GM12892 (cell line): ENCODE measurements at places on chromosomes 13 and 19.

DNA sequence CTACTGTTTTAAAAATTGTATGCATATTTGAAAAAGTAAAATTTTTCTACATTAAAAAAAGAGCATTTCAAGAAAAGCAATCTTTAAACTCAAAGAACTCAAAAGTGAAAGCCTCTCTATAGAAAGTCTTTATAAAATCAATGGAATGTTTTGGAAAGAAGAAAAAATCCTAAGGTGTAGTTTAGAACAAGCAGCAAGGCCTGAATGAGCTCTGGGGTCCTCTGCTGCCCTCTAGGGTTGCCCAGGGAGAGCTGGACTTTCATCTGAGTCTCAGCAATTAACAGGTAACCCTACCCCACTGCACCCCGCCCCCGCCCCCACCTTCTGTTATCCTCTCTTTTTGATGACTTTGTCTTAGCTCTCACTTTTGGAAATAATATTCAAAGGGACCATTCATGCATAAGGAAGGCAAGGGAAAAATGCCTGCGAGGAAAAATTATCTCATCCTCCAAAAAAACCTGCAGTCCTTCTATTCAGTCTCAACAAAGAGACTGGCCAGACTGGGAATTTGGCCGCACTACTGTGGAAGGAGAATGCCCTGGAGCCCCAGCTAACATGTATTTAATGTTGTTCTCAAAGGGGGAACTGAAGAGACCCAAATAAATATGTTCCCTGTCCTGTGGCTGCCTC lies 24.1 kb downstream of the SLC25A30 start:
- DNase-seq: peak; percentile 27

DNA sequence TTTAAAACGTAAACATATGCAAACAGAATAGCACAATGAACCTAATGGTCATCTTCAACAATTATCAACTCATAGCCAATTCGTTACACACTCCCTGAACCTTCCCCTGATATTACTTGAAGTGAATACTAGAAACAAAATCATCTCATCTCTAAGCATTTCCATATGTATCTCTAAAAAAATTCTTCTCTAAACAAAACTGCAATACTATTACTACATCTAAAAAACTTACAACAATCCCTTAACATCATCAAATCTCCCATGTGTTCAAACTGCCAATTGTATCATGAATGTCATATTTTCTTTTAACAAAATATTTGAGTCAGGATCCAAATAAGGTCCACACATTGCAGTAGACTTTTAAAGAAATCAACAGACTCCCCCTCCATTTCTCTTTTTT lies 61.4 kb downstream of the FRY start:
- DNase-seq: no peak

- DNase-seq: no peak
These were observed 55.8 kb upstream of the KLF2 start for GRCh38 chr19:16268676-16269319.

DNA sequence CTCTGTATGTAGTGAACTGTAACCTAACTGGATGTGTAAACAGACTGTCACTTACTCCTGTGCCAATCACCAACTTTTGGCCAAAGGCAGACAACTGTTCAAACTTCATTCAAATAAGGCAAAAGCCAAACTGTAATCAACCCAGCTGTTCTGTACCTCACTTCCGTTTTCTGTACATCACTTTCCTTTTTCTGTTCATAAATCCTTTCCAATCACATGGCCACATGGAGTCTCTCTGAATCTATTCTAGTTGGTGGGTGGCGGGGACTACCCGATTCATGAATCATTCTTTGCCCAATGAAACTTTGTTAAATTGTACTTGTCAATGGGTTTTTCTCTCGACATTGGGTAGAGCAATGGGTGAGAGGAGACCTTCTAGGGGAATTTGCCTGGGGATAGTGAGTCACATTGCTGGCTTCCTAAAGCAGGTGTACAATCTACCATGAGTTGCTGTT lies 178.3 kb upstream of the RFC3 start:
- DNase-seq: no peak

DNA sequence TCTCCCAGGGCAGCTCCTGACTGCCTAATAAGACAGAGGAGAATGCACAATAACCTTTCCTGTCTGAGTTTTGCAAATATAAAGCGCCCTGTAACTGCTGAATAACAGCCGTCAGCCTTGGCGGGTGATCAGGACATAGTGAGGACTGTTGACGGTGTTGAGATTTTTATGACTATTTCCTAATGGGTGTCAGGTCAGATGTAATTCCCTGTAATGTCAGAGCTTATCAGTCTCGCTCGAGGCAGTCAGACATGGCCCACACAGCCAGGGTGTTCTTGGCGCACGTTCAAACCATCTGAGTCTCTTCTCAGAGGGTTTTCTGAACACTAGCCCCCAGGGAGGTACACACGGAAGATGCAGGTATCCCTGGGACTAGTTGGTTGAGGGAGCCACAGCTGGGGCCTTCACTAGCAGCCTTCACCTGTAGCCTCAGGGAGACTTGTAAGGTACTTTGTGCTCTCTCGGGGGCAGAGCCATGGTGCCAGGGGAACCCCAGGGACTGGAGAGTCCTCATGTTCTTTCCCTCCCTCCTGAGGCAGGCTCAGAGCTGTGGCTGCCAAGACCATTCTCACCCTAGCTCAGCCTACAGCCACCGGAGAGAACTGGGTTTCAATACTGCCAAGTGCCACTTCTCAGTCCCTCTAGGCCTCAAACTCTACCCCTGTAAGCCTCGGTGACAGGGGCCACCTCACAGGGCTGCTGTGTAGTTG lies 213.1 kb downstream of the UQCRFS1 start:
- no peak for DNase-seq

DNA sequence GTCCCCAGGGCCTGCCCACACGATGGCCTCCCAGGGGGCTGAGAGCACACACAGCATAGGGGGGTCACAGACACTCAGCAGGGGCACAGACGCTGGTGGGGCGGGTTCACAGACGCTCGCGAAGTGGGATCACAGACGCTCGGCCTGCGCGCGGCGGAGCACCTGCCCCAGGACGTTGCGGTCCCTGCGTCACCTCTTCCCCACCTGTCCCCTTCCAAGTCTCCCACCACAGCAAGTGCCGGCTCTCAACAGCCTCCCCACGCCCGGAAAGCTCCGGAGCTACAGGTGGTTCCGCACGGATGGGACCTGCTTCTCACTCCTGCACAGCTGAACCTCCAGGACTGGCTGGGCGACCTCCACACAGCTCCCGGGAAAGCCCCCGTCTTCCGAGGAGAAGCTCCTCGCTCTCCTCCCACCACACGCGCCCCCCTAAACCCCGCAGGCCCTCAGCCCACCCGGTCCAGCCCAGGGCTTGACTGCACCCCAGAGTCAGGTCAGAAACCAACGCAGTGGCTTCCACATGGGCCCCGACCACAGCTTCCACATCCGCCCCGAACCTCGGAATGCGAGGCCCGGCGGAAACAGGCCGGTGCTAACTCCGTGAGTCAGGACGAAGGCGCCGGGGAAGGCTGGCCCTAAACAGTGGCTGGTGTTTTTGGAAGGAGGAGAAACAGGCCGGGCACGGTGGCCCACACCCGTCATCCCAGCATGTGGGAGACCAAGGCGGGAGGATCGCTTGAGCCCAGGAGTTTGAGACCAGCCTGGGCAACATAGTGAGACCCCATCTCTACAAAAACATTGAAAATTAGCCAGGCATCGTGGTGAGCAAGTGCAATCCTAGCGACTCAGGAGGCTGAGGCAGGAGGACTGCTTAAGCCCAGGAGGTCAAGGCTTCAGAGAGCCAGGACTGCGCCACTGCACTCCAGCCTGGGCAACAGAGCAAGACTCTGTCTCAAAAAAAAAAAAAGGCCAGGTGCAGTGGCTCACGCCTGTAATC lies 16.5 kb downstream of the BTBD2 start:
- no peak for DNase-seq

DNA sequence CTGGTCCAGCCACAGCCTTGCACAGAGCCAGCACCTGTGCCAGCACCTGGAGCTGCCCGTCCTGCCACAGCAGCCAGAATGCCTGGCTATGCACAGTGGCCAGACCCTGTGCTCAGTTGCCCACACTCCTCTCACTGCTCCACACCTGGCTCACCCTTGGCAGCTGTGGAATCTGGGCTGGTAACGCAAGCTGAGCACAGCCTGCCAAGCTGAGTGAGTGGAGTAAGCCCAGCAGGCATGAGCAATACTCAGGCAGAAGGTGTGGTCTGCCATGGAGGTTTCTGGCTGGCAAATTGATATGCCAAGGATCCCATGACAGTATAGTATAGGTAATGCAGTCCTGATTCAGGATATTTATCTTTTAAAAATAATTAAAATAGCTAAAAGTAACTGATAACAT lies 122.2 kb downstream of the PCDH9 start:
- no peak for DNase-seq

GRCh38 chr13:80251403-80251802 lies 89.5 kb downstream of the SPRY2 start:
- no peak for DNase-seq

- DNase-seq: no peak
These were observed 157.7 kb downstream of the ATP8A2 start for GRCh38 chr13:25529425-25529824.

- DNase-seq: no peak
These were observed 620.3 kb upstream of the PCDH20 start for GRCh38 chr13:62035981-62036380.

DNA sequence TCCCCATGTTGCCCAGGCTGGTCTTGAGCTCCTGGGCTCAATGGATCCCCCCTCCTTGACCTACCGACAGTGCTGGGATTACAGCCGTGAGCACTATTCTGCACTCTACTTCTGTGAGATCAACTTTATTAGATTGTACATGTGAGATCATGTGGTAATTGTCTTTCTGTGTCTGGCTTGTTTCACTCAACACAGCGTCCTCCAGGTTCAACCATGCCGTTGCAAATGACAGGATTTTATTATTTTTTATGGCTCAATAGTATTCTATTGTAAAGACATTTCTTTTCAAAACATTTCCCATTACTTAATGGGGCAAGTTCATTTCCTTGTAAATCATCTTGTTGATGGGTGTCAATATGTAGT lies 1.5 kb upstream of the OBI1 start:
- DNase-seq: no peak

DNA sequence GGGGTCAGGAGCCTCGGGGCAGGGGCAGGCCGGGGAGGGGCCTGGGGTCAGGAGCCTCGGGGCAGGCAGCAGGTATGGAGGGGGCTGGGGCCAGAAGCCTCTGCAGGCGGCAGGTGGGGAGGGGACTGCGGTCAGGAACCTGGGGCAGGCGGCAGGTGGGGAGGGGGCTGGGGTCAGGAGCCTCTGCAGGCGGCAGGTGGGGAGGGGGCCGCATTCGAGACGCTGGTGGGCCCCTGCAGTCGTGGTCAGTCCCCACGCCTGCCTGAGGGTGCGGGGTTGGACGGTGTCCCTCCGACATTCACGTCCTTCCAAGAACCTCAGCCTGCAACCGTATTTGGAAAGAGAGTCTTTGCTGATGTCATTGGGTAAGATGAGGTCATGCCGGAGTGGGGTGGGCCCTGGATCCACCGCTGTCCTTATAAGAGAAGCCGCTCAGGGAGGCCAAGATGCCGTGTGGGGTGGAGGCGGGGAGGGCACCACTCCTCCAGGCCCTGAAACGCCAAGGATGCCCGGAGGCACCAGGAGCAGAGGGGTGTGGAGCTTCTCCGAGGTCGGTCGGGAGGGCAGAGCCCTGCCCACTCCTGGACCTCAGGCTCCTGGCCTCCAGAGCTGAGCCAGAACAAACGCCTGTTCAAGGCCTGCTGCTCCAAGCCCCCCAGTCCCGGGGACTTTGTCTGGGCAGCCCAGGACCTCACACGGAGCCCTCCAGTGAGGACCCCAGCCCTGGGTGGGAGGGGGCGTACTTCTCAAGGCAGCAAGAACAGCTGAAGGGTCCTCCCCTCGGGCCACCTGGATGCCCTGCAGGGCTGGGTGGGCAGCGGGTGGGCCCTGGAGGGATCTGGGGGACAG lies 30.1 kb downstream of the PIP5K1C start:
- DNase-seq: no peak

DNA sequence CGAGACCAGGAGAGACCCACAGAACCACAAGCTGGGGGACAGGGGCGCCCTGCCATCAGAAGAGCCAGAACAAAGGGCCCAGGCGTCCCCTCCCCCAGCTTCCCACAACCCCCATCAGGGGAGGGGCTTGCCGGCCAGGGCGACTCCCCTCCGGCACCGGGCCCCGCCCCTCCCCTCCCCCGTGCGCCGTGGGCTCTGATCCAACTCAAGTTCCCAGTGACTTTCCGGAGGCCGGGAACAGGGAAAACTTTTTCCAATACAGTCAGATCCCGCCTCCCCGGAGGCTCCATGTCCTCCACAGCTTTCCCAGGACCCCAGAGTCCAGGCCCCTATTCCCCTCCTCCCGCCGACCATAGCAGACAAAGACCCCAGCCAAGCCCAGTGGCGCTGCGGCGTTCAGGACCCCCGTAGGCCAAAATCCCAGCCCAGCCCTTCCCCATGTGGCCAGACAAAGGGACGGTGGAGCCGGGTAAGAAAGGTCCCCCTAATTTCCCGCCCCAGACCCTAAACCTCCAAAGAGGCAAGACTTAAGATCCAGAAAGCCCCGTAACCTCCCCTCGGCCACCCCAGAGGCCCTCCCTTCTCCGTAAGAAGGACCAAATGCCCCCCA lies 673 bp downstream of the TEAD2 start:
- no peak for DNase-seq

- DNase-seq: no peak
These were observed 409.0 kb downstream of the COG6 start for GRCh38 chr13:40064154-40065097.

DNA sequence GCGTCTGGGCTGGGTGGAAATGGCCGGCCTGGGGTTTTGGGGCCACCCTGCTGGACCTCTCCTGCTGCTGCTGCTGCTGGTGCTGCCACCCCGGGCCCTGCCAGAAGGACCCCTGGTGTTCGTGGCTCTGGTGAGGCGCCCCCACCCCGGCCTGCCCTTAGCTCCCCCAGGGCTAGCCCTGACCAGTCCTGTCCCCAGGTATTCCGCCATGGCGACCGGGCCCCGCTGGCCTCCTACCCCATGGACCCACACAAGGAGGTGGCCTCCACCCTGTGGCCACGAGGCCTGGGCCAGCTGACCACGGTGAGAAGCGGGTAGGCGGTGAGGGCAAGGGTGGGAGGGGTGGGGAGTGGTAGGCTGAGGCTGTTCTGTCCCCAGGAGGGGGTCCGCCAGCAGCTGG lies at the start of gene ACP4:
Gene ACP4, plus strand, starts transcription at position 20 of the 400 bp plus-strand sequence. Its CDS starts 0 bp downstream, at position 20.
- DNase-seq: no peak

DNA sequence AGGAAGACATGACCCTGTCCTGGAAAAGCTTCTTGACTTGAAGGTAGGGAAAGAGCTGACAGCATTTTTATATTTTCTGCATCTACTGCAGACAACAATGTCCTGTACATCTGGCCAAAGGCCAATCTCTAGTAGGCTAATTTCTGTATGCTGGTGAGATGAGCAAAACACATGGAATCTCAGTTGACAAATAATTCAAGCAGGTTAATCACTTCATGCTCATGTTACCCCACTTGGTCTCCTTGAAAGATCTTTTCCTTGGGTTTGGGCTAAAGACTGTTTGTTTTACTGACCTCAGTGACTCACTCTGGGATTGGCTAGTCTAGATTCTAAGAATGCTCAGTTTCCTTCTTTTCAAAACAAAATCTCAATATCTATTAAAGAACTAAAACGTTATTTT lies 298.8 kb downstream of the LMO7 start:
- DNase-seq: no peak

DNA sequence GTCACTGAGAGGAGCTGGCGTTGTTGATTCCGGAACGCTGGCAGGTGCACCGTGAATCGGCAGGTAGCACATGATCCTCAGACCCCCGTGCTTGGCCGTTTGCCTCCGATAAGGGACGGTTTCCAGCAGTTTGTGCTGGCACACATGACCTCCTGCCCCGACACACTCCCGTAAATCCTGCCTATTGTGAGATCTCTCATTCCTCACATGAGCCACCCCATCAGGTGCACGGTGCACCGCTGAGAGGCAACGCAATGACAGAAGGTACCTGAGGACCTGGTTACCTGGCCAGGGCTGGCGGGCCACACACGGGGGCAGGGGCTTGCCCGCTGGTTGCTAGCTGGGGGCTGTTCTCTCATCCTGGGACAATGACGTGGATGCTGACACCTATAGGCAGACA lies 2.1 kb upstream of the ADPRHL1 start:
- no peak for DNase-seq
